Activated CD8-positive, alpha-beta memory T cell treated with anti-CD3 and anti-CD28 coated beads for 4 hours (primary cell): ENCODE measurements at places on chromosomes 2 and 18.

- no peak for DNase-seq
These were observed 74.6 kb downstream of the TTC27 start for GRCh38 chr2:32702303-32703064.

DNA sequence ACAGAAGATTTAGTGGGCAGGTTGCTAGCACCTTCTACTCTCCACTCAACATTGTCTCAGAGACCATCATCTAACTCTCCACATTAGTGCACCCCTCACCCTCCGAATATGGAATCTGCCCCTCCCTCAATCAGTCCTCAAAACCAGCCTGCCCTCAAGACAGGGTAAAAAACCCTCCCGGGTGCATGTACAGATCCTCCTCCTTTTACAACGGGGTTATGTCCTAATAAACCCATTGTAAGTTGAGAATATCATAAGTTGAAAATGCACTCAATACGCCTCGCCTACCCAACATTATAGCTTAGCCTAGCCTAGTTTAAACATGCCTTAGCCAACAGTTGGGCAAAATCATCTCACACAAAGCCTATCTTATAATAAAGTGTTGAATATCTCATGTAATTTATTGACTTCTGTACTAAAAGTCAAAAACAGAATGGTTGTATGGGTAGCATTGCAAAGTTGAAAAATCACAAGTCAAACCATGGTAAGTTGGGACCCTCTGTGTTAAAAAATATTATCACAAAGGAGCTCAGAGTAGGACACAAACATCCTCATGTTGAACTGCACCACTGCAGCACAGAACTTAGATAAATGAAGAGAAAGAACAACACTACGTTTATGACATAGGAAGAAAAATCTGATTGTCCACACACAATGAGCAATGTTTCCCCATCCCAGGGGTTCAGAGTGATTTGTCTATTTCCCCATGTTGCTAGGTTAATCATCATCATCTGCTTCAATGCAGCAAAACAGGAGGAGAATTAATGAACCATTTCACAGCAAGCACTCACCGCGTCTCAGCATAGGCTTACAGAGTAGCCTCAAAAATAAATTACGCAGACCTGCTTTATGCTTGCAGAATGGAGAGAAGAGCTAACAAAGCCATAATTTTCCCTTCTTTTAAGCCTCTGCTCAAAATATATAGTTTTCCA lies 184.1 kb upstream of the ARL4C start:
- no peak for DNase-seq

DNA sequence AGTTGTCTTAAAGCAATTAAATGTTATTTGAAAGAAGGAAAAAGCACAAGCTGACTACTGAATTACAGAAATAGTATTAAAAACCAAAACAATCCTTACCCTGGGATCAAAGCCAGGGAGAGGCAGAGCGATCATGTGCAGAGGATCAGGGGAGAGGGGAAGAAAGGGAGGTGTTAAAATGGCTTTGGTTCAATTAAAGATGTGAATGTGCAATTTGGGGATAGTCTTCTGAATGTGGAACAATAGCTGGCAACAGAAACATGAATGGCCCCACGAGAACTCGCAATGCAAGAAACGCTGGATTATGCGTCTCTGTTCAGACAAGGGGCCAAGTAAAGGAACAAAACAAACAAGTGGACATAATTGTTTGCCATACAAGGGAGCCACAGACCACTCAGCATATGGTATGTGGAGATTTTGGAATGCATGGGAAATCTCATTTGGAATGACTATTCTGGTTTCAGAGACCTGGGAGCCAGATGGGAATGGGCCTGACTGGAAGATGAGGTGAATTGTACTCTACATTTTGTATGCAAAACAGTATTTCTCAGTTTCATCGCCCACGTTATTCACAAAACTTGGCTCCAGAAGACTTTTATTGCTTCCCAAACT lies 155.4 kb downstream of the SLC4A3 start:
- DNase-seq, result no peak

DNA sequence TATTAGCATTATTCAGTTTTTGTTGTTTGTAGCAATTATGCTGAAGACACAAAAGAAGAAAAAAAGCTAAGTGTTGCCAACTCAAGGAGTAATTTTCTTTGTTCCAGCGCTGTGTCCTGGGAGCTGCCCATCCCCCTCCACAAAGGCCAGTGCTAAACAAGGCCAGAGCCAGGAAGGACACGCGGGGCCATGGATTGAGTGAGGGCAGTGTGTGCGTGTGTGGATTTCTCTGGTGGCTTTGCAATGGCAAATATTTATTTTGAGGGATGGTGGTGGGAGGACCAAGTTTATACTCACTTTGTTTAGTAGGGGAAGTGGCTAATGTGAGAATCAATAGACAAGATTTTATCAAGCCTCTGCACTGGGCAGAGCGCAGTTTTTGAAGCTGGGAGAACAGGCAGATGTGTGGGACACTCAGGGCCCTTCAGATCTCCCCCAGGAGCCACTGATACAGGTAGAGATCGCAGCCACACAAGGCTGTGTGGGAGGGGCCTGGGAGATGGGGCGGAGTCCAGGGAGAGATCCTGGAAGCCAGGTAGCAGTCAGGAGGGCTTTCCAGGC lies 11.4 kb downstream of the AGAP1 start:
- no peak for DNase-seq
